ENCODE measurements at places on chromosomes 5 and 9.

GRCh38 chr5:81696418-81697397 is 54.2 kb downstream of the SSBP2 start:
- H3K27me3 ChIP-seq = no peaks in the 10 kb centered on the region
- no peak overlapping the region for H3K4me3 ChIP-seq
- no peak overlapping the region for H3K27ac ChIP-seq
- DNase-seq = no peak

DNA sequence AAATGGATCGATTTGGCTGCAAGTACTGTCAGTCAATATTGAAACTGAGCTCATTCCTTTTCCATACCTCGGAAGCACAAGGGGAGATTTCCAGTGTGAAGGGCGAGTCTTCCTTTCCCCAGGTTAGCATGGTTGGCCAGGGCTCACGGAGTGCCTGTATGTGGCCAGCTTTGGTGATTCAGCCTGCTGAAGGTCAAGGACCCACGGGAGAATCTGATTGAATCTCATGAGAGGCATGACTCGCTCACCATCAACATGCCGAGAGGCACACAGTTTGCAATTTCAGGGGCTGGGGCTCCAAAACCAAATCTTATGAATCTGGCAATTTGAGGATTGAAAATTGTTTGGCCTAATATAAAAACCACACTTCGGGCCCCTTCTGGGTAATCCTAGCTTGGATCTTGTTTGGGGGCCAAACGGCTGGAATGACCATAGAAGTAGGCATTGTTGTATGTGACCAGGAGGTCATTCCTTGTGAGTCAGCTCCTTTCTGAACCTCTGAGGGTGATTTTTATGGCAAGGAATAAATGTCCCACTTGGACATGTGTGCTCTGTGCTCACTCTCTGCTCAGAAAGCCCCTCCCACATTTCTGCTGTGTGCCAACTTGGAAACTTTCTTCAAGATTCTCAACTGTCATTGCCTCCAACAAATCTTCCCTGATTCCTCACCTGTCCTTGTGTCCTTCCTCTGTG is 69.8 kb downstream of the DOCK2 start:
- H3K27ac ChIP-seq = no peak overlapping the region
- no peak for DNase-seq
- no peaks in the 10 kb centered on the region for H3K36me3 ChIP-seq
- H3K4me3 ChIP-seq = no peak overlapping the region
- H3K4me1 ChIP-seq = no peaks in the 10 kb centered on the region

DNA sequence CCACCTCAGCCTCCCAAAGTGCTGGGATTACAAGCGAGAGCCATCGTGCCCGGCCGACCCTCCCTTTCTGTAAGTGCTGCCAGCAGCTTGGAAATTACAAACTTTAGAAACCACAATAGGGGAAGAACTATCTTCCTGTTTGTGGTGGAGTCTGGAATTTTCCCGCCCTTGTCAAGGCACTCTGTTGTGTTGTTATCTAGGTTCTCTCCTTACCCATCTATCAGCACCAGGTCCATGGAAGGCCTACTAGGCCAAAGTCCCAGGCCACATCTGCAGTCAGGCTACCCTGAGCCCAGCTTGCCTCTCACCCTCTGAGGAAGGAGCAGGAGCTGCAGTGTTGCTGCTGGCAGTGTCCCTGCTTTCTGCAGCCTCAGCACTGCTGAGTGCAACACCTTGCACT is 214.9 kb downstream of the MCTP1 start:
- no peak overlapping the region for H3K4me3 ChIP-seq
- no peak for DNase-seq
- H3K27ac ChIP-seq = no peak overlapping the region

GRCh38 chr5:74476046-74476818 is 164.3 kb downstream of the ENC1 start:
- H3K27me3 ChIP-seq = no peaks in the 10 kb centered on the region
- peaks cover 3% of the 10 kb centered on the region for H3K4me1 ChIP-seq
- H3K36me3 ChIP-seq = no peaks in the 10 kb centered on the region
- DNase-seq = no peak

GRCh38 chr5:132232465-132232864 is 4.8 kb upstream of the P4HA2 start:
- DNase-seq = no peak
- H3K27ac ChIP-seq = no peak overlapping the region
- no peaks in the 10 kb centered on the region for H3K27me3 ChIP-seq
- H3K4me3 ChIP-seq = no peak overlapping the region
- peaks cover 8% of the 10 kb centered on the region for H3K4me1 ChIP-seq
- no peaks in the 10 kb centered on the region for H3K36me3 ChIP-seq

GRCh38 chr9:33506626-33507370 is 17.3 kb upstream of the ANKRD18B start:
- no peaks in the 10 kb centered on the region for H3K36me3 ChIP-seq
- DNase-seq = peak; percentile 31
- H3K4me1 ChIP-seq = peaks cover 11% of the 10 kb centered on the region
- H3K27ac ChIP-seq = no peak overlapping the region
- H3K27me3 ChIP-seq = no peaks in the 10 kb centered on the region

DNA sequence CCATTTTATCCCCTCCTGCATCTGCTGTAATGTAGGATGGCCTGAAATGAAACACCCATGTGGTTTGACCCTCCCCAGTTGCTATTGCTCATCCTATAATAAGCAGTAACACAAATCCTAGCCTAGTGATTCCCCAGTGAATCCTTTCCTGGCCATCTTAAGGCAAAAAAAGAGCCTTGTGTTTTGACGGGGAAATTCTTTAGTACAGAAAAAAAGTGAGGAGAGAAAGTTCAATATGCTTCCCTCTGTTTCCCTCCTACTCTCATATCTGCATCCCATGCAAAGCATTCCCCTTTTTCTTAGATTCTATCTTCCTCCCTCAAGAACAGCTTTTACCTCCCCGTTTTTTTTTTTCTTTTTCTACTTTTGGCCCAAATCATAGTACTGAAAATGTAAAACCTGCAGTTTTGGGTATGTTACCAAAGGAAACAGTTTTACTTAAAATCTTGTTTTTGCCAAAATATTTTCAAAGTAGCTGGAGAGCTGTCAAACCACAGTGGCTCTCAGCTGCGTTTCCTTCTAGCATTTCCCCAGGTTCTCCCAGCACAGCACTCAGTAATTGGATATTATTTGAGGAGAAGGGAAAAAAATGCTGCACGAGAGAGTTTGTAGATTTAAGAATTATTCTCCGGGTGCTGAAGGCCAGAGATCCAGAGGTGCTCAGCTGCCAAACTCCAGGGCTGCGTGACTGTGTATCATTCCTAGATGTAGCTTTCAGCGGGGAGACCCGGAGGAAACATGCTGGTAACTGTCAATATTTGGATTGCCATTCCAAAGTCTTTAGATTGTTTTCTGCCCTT is 321.4 kb downstream of the NPR3 start:
- no peaks in the 10 kb centered on the region for H3K27me3 ChIP-seq
- H3K27ac ChIP-seq = no peak overlapping the region
- H3K4me3 ChIP-seq = no peak overlapping the region
- DNase-seq = no peak

GRCh38 chr9:8115570-8115969 is 316.0 kb upstream of the DMAC1 start:
- H3K27me3 ChIP-seq = no peaks in the 10 kb centered on the region
- no peak overlapping the region for H3K4me3 ChIP-seq
- no peak overlapping the region for H3K27ac ChIP-seq
- no peaks in the 10 kb centered on the region for H3K36me3 ChIP-seq
